M059J (cell line): ENCODE measurements at places on chromosomes 3 and 15.
A peak's percentile ranks its signal among the peaks of the same experiment; 100 is the strongest.

DNA sequence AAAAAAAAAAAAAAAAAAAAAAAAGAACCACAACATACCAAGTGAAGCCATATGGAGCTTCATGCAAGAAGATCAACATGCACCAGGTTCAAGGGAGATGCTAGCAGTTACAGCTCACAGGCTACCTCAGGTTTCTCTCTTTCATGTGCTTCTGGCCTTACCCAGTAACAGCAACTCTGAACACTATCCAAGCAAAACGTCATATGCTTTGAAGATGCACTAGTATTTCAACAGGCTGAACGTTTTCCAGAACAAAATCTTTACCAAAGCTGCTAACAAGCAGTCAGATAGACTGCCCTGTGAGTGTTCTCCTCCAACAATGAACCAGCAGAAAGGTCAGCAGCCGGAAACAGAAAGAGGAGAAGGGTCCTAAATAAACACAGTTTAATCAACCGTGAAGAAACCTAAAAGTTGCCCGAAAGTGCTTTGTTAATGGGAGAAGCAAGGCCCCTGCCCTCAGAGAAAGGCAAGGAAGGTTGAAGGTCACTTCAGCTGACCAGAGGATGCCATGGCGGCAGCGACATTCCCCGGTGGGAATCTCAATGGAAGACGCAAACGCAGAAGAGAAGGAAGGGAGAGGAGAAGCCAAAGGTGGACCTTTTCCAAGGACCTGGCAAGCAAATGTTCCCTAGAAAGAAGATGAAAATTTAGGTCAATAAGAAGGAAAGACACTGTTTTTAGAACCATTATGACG, 80.1 kb downstream of the CCNL1 start:
- no peak for DNase-seq

- DNase-seq = no peak
These were observed 646.0 kb upstream of the CFAP20DC start for GRCh38 chr3:59695860-59696259.

- DNase-seq = no peak
These were observed 12.4 kb upstream of the ZMAT3 start for GRCh38 chr3:179083977-179084376.

DNA sequence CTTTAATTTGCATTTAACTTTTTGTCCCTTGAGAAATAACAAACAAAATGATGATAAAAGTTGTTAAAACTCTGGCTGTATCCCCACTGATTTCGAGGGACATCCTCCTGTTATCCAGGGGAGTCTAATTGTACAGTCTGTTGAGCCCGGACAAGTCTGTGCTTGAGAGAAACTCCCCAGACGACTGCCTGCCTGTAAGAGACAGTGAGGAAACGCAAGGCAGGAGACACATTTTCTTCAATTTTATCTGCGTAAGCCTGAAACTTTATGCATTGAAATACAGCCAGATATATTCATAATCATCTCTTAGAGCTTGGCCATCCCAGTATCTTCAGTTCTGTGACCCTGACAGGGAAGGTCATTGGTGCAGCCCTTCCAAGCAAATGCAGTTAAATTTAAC, 97.7 kb downstream of the ROBO2 start:
- no peak for DNase-seq

DNA sequence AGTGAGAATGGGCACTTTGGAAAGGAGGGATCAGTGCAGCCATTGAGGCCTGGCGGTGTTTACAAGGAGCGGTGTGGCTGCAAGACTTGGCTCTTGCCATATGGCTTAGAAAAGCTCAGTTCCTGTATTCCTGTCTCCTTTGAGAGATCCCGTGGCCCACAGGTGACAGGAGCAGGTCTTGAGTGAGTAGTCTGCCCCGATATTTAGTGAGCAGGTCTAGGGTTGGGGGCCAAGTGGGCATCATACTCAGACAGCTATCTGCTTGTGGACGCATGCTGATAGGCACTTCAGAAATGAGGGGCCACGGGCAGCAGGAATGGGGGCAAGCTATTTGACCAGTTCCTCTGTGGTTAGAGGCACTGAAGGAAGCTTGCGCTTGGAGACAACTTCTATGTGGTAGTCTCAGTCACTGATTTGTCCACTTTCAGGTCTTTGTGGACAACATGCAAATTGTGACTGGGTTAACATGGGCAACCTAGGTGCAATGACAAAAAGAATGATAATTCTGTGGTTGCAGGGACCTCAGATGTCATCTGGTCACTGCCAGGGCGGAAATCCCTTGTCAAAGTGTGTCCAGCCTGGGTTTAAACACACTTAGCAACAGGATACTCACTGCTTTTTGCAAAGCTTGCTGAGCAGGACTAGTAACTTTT, 1.1 kb downstream of the TMED3 start:
- DNase-seq = no peak

DNA sequence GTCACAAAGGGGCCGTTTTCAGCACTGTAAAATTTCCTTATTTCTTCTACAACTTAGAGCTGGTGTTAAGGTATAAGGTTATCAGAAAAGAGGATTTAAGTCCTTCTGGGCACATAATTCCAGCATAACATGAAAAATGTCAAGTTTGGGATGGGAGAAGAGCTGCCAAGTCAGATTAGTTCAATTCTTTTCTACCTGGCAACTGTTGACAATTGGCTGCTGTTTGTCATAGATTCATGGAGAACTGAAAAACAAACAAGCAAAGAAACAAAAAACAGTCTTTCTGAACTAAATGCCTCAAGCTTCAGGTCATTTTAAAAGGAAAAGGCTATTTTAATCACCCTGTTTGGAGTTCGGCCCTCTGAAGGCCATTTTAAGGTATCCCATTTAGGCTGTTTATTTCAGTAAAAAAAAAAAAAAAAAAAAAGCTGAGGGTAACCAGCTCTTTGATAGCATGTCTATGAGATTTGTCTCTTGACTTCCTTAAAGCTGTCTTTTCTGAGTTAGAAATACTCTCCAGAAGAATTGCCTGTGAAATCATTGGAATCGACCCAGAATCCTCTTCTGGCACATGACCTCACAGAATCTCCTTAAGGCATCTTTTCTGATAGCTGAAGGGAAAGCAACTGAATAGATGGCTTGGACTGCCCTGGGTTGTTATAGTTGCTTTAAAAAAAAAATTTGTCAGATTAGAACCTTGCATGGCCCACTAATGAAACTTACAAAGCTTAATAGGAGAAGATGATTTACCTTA, 173.3 kb downstream of the SEMA6D start:
- no peak for DNase-seq

- DNase-seq = no peak
These were observed 122.6 kb downstream of the ANO10 start for GRCh38 chr3:43499256-43499655.

DNA sequence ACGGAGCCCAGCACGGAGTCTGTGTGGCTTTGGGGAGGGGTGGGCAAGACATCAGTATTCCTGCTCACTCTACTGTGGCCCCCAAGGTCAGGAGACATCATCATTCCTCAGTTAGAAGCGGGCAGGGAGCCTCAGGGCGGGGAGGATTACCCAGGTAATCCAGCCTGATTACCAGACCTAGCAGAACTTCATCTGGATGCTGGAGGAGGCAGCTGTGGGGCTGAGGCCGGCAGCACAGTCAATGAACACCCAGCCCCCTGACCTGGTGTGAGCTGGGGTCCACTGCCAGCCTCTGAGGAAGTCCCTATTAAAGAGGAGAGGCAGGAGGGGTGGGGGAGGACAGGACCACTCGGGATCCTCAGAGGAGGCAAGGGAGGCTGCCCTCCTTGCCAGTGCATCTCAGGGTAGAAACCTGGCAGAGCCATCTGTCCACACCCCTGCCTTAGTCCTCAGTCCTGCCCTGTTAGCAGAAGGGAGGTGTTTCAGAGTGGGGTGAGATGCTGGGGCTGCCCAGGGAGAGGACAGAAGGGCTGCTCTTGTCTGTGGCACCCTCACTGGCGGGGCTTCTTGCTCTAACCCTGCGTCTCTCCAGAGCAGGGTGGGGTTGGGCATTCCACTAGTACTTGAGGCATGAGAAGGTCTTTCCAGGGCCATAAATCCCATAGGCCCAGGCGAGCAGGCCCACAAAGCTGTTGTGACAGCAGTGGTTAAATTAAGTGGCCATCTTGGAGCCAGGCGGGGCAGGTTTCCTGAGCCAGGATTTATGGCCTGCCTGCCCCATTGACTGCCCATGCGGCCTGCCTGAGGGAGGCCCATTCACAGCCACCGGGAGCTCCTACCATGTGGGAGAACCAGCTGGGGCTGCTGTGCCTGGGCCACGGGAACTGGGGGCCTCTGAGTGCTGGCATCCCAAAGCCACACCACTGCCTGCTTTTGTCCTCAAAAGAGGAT, 82.1 kb downstream of the LINGO1 start:
- DNase-seq = no peak

GRCh38 chr3:100850701-100851100, 141.4 kb downstream of the TFG start:
- no peak for DNase-seq

DNA sequence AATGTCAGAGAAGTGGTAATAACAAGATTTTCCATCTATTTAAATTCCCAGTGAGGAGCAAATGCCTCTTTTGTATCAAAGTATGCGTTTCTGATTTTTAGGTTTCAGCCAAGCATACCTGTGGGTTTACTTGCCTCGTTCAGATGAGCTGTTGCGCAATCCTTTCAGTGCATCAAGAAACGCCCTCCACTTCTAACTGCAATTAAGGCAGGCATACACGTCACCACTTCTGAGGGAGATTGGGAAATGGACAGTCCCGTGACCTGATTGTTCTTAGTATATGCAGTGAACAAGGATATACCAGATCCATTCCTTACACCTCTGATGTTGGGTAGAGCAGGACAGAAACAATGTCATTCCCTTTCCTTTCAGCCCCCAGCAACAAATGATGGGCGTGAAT, 219.0 kb downstream of the ITPR1 start:
- peak; percentile 75 for DNase-seq

- no peak for DNase-seq
These were observed 123.5 kb upstream of the SAMMSON start for GRCh38 chr3:69876073-69876472.

DNA sequence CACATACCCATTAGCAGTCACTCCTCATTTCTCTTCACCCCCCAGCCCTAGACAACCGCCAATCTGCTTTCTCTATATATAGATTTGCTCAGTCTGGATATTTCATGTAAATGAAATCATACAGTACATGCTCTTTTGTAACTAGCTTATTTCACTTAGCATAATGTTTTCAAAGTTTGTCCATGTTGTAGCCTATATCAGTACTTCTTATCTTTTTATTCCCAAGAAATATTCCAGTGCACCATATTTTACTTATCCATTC, 3.1 kb downstream of the MAP3K13 start:
- no peak for DNase-seq

- no peak for DNase-seq
These were observed 57.9 kb upstream of the PSMD6 start for GRCh38 chr3:64081235-64081630.

GRCh38 chr15:64162478-64162868, 349 bp downstream of the PPIB start:
- no peak for DNase-seq

DNA sequence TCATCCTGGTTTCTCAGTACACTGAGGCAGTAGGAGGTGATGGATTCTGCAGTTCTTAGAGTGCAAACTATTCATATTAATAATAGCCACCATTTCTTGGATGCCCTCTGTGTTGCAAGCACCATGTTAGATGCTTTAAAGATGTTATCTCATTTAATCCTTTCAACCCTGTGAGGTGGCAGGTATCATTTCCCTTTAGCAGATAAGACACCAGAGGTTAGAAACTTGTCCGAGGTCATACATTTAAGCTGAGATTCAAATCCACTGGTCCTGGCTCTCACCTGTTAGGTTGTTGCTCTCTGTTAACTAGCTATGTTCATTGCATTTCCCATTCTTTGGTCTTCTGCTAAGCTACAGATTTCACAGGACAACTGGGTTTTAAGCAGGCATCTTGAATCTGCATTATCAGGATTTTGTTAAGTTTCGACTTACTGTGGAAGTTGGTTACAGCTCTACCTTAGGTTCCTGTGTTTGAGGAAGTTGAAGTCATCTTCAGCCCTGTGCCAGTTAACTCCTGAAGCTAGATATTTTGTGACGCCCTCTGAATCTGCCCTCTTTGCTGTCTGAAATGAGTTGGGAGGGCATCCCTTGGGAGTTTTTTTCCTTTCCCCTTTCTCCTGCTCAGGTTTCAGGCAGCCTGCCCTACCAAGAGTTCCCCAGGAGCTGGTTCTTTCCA, 6.4 kb downstream of the PDE8A start:
- DNase-seq = no peak

- no peak for DNase-seq
These were observed 9.2 kb downstream of the VILL start for GRCh38 chr3:37999836-38000235.

DNA sequence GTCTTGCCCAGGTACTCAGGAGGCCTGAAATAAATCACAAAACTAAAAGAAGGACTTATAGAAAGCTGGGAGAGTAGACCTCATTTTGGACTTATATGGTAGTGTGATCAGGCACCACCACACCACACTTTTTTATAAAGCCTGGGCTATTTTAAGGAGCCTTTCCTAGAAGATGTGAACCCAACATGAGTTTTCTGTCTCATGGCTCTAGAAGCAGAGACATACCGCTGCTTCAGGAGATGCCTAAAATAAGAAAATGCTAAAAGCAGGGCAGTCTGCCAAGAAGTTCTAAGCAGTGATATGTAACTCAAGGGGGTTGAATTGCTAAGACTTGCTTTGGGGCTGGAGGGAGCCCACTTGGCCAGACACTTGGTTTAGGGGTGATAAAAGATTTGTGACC, 49.6 kb downstream of the SUMF1 start:
- peak; percentile 76 for DNase-seq

DNA sequence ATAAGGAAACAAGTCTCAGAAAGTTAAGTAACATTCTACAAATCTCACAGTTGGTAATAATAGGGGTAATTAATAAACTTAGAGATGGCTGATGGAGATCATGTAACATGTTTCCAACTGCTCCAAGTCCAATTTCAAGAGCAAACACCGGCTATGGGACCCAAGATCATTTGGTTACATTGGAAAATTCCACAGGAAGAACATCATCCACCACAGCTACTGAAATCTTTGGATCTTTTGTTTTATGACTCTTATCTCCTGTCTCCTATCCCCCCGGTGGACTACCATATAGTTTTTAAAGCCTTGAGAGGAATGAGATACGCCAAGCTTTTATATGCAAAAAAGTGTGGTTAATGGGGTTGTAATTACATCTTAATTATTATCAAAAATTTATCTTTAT, 216.1 kb downstream of the WNT5A start:
- DNase-seq = peak; percentile 54

DNA sequence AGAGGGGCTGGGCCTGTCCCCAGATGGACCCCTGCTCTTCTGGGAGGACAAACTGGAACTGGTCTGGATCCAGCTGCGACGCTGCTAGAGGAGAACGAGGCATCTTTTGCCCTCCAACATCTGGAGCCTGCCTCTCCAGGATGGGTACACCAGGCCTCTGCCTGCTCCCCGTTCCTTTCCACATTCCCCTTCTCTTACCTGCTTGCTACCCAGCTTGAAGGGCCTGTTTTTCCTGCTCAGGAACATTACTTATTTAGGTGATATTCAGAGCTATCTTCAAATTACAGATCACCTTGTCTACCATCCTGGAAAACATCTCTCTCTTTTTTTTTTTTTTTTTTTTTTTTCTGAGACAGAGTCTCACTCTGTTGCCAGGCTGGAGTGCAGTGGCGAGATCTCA, 64.0 kb downstream of the CHRD start:
- DNase-seq = no peak

- peak; percentile 32 for DNase-seq
These were observed 123.1 kb downstream of the ZMAT3 start for GRCh38 chr3:178948546-178948945.
